ENCODE measurements at places on chromosomes 6 and 20.

DNA sequence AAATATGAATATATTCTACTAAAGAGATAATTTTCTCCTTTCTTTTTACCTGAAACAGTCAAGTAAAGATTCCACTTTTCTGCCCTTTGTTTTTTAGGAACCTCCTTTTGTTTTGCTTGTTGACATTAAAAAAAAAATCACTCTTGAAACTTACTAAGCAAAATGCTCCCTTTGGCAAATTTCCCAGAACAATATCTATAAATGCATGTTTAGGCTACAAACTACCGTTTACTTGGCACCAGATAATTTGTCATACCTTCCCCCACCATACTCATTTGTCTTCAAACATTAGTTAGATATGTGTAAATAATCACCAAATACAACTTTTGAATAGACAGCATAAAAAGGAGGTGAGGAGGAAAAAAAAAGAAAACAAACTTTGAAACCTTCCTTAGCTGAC is 604.7 kb downstream of the RFPL4B start:
- DNase-seq, result no peak

- DNase-seq, result no peak
Measured at GRCh38 chr6:107639511-107639910, 149.6 kb downstream of the SOBP start.

GRCh38 chr6:134835993-134836392 is 113.9 kb downstream of the ALDH8A1 start:
- no peak for DNase-seq

GRCh38 chr6:77512554-77512953 is 49.3 kb upstream of the HTR1B start:
- no peak for DNase-seq

GRCh38 chr6:41577356-41578216 is 31.4 kb downstream of the FOXP4 start:
- no peak for DNase-seq

GRCh38 chr6:111971181-111971841 is 82.6 kb upstream of the CCN6 start:
- no peak for DNase-seq

GRCh38 chr6:26534681-26535465 is 3.3 kb upstream of the HMGN4 start:
- DNase-seq, result no peak

DNA sequence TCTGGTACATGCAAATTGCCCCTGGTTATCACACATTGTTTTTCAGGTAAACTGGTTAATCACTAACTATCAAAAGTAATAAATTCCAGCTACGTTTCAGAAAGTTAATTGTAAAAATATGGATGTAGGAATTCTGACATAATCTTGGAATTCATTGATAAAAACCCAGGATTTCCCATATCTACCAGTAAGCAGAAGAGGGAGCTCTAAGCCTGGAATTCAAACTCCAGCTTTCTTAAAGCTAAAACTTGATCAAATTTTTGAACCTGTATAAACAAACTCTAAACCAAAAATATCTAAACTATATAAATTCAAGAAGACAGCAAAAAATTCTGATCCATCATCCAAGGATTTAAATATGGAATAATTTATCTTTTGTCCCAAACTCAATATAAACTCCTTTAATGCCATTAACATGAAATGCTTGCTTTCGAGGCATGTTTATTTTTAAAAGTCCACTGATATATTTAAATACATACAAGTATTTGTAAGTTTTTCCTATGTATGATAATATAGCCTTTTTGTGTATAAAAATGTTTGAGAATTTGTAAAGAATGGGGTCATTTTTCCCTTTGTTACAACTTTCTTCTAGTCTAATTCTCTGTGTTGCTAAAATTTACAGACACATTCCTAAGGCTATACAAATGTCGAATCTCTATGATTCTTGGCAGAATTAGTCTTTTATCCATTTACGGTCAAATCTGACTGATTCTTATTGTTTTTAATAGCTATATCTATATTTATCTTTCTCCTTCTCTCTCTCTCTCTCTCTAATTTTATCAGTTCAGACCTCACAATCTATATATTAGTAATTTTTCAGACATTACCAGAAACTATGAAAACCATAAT is 91.4 kb upstream of the RNF217 start:
- DNase-seq, result no peak

DNA sequence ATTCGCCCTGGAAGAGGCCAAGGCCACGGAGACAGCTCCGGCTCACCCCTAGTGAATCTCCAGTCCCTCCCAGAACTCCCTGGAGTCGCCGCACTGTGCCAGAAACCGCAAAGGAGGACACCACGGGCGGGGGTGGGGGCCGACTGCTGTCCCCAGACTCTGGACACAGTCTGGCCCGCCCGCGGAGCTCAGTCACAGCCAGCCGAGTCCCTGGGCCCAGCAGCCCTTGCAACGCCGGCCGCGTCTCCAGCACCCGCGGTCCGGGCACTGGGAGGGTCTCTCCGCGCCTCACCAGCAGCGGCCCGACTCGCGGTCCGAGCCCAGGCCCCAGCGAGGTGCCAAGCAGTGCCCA is 518 bp downstream of the PEX6 start:
- DNase-seq, result peak; percentile 30

DNA sequence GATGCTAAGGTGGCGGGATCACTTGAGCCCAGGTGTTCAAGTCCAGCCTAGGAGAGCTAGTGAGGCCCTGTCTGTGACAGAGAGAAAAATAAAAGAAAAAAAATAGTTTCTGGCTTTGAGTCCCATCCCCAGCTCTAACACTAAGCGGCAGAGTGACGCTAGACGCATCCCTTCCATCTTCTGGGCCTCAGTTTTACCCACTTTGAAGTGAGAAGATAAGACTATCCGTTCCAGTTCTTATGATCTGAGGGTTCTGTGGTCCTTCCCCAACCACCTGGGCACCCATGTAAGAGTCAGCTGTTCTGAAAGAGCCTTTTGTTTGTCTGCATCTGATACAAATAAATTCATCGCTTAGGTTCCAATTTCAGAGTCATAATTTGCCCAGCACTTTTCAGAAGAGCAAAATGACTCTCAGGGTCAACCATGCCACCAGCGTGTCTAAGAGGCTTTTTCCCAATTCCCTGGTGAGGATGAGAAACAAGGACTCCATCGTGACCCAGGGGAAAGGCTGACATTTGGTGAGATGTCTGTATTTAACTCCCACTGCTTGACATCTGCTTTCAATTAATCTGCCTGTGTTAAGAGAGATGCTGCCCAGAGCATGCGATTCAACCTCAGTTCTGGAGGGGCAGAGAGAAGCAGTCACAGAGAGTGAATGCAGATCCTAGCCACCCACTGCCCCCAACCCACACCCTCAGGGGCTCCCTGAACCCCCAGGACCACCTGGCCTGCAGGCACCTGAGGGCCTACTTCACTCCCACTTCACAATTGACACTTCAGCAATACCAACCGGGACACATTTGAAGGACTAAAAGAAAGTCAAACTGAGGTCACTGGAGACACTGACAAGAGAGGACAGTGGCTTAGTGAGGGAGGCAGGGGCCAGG is 131.6 kb upstream of the TOP1 start:
- DNase-seq, result no peak

DNA sequence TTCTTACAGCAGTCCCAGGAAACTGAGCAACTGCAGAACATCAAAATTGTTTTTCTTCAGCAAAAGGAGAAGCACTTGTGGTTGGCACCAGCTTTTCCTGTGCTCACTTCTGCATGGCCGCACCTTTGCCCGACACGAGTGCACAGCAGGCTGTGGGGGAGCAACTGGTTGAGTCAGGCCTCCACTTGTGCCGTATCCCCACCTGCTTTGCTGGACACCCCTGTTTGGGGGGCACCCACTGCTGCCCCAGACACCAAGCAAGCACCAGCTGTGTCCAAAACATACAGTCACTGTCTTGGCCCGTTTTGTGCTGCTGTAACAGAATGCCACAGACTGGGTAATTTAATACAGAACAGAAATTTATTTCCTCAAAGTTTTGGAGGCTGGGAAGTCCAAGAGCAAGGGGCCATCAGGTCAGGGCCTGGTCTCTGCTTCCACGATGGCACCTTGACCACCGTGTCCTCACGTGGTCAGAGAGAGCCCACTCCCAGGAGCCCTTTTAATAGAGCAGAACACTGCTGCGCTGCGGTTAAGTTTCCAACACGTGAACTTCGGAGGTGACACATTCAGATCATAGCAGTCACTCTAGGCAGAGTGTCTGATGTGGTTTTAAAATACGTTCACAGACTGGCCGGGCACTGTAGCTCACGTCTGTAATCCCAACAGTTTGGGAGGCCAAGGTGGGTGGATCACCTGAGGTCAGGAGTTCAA is 8.7 kb upstream of the GMEB2 start:
- DNase-seq, result peak; percentile 93

GRCh38 chr6:170221753-170222400 is 69.0 kb downstream of the DLL1 start:
- no peak for DNase-seq

GRCh38 chr6:161301338-161301737 is 27.5 kb upstream of the AGPAT4 start:
- DNase-seq, result no peak
